ENCODE measurements at places on chromosomes 4 and X. TPM values are rescaled to one million over a fixed set of nuclear protein-coding genes. Genes with fewer than 3 reads are reported as not detected.
A peak's percentile ranks its signal among the peaks of the same experiment; 100 is the strongest.

- no peak for DNase-seq
Observed at GRCh38 chr4:40954088-40954668, 204.4 kb downstream of the NSUN7 start.

GRCh38 chr4:120348521-120348920 is 281.9 kb upstream of the MAD2L1 start:
- no peak for DNase-seq

GRCh38 chr4:34176609-34177008 is 2067.7 kb downstream of the ARAP2 start:
- DNase-seq: no peak

- no peak for DNase-seq
Observed at GRCh38 chrX:55102754-55103153, 13.9 kb downstream of the PAGE2 start.

- DNase-seq: no peak
Observed at GRCh38 chr4:109424093-109424841, 9.3 kb upstream of the SEC24B start.

DNA sequence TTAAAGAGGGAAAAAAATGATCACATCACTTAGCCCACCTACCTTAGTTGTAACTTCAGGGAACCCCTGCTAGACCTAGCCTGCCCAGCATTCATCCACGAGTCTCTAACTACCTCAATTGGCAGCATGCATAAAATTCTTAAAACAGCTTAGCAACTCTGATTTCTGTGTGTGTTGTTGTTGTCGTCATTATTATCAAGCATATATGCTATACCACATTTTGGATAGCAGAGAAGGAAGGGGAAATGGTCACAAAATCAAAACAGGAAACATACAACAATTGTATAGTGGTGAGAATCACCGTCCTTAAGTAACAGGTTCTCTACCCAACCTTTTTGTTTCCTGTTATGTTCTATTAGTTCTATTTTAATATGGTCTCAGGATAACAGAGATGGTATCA is 2.7 kb upstream of the ACOT9 start:
- DNase-seq: no peak

- DNase-seq: no peak
Observed at GRCh38 chrX:51759055-51759839, 16.0 kb downstream of the GSPT2 start.

GRCh38 chr4:5036239-5036638 is 15.0 kb upstream of the STK32B start:
- DNase-seq: peak; percentile 10

DNA sequence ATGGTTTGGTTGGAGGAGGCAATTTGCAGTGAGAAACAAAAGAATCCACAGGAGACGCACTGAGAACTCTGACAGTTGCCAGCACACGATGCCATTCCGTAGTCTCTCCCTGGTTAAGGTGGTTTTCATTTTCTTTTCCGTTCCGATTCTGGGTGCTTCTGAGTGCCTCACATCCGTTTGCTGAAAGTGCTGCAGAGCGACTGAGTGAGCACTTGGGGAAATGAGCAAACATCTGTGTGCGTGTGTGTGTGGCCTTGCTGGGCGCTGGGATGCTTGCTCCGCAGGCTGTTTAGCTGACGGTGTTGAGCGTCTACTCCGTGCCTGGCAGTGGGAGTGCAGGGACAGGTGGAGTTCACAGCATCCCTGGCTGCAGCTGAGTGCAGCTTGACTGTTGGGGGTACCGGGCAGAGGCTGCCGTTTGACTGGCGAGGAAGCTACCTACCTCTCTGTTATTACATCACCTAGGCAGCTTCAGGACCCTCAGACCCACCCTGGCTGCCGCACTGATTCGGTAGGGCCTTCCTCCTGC is 49.3 kb downstream of the SORCS2 start:
- no peak for DNase-seq

The GASK1B gene
- total RNA-seq: 2.1 TPM

The ZDHHC15 gene
- not detected for total RNA-seq

The GABRA4 gene
- total RNA-seq: not detected
